Right renal pelvis (tissue), 4 donors: ENCODE measurements at places on chromosomes 11 and 22.
A peak's percentile ranks its signal among the peaks of the same experiment; 100 is the strongest.

DNA sequence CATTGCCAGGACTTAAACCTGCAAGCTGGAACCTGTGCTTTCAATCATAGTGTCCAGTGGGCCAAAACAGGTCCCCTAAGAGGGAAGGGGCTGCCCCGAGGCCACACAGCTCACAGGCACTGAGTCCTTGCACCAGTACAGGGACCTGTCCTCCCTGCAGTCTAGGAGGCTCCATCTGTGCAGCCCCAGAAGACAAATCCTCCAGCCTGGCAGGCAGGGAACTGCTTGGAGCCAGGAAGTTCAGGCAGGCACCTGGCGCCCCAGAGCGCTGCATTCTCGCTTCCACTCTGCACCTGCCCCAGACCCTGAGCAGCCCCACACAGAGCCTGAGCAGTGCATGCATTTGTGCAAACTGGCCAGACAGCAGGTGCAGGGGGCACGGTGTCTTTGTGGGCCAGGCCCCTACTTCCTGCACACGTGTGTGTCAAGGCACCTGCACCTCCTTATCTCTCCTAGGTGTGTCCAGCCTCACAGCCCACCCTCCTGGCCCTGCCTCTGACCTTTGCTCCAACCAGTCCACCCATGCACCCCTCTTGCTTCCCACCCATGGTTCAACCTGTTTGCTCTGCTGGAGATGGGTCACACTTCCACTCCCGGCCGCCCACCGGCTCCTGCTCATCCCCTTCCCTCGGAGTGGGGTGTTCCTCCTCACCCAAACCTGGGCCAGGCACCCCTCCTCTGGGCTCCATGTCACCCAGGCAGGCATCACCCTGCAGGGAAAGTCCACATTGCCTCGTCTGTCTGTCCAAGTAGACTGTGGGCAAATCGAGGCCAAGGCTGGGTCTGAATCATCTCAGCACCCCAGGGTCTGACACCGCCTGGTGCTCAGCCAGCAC, 19.0 kb downstream of the LINC01488 start:
- no peak for DNase-seq

DNA sequence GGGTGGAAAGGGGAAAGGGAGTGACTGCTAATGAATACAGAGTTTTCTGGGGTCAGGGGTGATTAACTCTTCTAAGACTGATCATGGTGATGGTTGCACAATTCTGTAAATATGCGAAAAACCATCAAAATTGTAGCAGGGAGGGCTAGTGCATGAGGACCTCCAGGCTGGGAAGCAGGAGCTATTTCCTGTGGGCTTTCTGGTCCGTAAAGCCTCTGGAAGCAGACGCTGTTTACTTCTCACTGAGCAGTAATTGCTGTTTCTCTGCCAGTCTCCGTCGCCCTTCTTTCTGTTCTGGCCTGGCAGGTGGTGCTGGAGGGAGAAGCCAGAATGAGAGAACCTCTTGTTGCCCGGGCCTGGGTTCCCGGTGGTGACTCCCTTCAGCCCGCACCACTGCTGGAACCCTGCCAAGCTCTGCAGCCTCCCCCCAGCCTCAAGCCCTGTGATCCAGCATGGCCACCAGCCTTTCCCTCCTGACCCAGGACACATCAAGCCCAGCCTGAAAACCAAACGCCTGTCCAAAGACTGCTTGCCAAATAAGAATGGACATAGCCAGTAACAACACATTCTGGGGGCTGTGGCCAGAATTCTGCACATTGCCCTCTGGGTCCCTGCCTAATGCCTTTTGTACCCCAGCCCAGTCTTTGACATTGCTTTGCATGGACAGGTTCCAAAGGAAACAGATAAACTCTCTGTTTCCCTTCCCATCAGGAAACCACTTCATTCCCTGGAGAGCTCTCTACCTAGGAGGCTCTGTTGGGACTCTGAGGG, 201.0 kb upstream of the NAV2 start:
- DNase-seq: no peak

DNA sequence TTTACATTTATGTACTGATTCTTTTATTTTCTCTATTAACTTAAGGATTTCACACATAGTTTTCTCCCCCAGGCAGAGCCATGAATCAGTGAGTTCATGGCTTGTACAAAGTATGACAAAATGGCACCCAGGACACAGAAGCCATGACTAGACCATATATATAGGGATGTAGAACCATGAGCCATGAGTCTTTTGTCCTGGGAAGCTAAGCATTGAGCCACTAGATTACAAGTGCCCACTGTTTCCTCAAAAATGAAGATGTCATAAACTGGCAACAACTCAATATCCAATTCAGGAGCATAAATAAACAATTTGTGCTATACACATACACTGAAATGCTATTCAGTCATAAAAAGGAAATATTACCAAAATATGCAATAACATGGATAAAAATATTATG, 36.2 kb downstream of the CARD18 start:
- no peak for DNase-seq

GRCh38 chr22:26689513-26690301, 32.3 kb downstream of the MIAT start:
- no peak for DNase-seq

DNA sequence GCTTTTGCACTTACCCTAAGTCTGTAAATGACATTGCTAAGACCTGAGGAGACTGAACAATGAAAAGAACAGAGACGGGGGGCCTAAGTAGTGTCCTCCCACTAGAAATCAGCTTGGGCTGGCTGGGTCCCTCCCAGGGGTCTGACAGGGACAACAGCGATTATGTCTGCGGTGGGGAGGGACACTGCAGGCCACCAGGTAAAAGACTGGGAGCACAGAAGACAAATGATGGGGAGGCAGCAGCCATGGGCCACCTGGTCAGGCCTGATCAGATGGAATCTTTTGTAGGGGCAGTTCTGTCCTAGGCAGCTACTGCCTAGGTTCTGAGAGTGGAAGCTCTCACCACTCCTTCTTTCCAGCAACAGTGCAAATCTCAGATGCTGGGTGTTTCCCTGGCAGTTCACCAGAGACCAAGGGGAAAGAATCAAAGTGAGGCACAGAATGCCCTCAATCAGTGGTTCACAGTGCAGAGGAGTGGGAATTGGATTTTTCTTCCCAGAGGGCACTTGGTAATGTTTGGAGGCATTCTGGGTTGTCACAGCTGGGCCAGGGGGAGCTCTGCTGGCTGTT, 59.1 kb upstream of the GNAZ start:
- no peak for DNase-seq

- no peak for DNase-seq
Observed at GRCh38 chr11:73176145-73176873, 34.2 kb upstream of the FCHSD2 start.

DNA sequence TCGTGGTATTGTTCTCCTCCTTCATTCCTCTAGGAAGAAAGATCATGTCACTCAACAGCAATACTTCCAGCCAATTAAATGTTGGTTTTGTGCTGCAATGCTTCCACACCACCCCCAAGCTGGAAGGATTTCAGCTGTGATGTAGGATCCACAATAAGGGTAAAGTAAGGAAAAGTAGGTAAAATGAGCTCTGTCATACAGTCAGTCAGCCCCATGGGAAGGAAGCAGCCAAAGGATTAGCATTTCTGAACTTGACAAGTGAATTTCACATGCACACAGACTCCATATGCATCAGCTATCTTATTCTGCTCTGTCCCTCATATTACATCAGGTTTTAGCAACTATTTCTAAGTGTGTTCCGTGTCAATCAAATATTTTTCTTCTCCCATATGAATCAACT, 197.9 kb downstream of the TTC28 start:
- no peak for DNase-seq

DNA sequence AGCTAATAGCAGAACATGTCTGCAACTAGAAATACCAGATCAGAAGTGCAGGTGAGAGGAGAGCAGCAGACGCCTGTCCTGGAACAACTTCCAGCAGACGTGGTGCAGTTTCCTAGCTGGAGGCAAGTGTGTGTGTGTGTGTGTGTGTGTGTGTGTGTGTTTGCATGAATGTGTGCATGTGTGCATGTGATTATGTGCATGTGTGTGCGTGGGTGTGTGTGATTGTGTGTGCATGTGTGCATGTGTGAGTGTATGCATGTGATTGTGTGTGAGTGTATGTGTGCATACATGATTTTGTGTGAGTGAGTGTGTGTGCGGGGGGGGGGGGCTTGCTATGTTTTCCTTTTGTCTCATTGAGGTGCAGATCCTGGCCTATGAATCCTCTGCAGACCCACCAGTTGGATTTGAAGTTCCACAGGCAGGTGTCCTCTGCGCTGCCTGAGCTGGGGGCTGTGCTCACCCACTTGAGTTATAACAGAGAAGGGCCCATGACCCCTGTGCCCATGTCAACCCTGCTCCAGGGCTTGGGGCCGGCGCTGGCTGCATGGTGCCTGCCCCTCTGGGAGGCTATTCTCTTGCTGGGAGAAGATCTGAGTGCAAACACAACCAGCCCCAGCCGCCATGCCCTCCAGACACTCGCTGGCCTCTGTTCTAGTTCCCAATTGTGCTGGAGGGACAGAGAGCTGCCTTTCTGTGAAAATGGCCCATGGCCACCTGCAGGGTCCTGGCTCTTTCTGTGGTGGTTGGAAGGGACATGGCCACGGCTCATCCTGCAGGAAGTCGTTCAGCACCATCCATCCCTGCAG, 821.3 kb downstream of the BRD1 start:
- no peak for DNase-seq

DNA sequence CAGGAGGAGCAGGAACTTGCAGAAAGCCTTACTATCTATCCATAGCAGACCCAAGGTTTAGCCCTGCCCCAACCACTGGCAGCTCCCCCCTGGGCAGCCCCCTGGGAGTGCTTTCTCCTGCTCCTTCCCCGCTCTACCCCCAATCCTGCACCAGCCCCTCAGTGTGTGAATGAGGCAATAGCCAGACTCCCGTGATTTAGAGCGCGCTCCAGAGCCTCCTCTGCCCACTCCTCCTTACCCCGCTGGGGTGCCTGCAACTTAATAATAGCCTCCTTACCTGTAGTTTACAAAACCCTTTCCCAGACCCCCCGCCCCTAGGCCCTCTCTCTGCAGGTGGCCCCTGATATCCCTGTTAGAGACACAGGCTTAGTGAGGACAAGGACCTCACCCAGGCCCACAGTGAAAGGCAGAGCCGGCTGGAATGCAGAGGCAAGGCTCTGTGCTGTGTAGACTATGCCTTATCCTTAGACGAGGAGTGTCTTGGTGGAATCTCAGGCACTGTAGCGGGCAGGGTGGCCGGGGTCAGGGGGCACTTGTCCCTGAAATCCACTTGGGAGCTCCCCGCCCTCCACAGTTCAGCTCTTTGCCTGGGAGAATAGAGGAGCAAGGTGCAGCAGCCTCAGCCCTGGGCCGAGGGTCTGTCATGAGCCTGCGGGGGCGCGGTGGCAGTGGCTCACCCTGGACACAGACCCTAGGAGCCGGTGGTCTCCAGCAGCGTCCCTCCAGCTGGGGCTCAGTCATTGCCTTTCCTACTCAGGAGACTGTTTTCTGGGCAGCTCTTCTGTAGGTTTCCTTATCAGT, 4.3 kb upstream of the CARNS1 start:
- no peak for DNase-seq

- peak; percentile 69 for DNase-seq
Observed at GRCh38 chr11:126585774-126586491, 230.4 kb downstream of the ST3GAL4 start.

GRCh38 chr11:16191868-16192240, 164.5 kb downstream of the SOX6 start:
- peak; percentile 11 for DNase-seq

DNA sequence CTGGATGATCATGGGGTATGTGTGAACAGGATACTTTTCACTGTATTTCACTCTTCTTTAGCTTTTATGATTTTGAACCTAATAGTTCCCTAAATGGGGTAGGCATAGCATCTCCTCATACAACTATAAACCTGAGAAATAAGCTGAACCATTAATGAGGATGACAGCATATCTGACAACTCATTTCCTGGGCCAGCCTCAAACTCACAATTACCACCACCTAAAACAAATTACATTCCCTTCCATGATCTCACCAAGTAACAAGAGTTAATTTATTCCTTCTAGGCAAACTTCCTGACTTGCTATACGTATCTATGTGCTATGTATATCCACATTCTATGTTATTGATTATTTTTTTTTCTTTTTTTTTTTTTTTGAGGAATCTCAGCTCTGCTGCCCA, 23.0 kb downstream of the SIK3 start:
- DNase-seq: no peak

- no peak for DNase-seq
Observed at GRCh38 chr22:20604776-20605221, 97.4 kb downstream of the MED15 start.

- DNase-seq: no peak
Observed at GRCh38 chr11:69588270-69588669, 52.7 kb upstream of the CCND1 start.

- DNase-seq: no peak
Observed at GRCh38 chr11:85694385-85694980, 8.5 kb upstream of the CCDC89 start.

DNA sequence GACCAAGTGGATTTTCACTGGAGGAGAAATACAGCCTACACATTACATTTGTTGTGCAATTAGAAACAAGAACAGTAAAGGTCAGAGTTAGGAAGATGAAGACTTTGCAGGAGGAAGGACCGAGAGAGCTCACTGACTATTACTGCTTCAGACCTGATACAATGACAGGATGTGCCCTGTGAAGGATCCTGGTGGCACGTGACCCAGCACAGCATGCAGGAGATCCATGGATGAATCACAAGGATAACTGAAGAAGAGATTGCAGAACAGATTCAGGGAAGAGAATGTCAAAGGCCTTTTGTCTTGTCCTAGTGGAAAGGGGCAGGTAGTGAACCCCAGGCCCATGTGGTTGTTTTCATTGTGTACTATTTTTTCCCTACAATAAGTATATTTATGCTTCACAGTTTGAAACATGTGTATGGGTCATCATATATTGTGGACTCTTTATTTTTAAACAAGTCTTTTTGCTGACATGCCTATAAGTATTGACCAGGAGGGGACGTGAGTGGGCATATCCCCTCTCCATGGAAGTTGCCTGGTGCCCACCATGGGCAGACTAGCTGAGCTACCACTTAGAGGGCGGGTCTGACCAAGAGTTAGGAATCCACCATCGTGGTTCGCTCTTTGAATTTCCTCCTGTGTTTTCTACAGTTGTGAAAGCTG, 44.3 kb downstream of the RASSF10 start:
- no peak for DNase-seq
